Fibroblast of the aortic adventitia (primary cell): ENCODE measurements at places on chromosomes 3 and 15.

DNA sequence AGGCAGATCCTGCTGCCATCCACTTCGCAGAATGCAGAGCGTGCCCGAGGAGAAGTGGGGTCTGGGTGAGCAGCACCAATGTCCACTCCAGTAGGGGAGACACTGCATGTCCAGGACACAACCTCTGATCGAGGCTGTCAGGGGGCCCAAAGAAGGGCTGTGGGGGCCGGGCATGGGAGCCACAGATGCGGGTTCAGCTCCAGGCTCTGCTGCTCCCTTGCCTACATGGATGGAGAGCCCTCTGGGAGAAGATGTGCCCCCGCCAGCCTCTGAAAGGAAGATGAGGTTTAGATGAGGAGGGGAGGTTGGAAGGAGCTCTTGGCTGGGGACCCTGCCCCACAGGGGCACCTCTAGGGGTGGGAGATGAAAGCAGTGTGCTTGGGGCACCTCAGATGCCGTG lies 75.4 kb downstream of the KLF13 start:
- no peak for DNase-seq

- DNase-seq, result peak; percentile 4
Measured at GRCh38 chr15:88788816-88789215, 14.4 kb upstream of the ACAN start.

- peak; percentile 78 for DNase-seq
Measured at GRCh38 chr3:99532246-99532645, 106.1 kb upstream of the COL8A1 start.

- no peak for DNase-seq
Measured at GRCh38 chr15:100849855-100850218, 29.8 kb upstream of the ALDH1A3 start.

DNA sequence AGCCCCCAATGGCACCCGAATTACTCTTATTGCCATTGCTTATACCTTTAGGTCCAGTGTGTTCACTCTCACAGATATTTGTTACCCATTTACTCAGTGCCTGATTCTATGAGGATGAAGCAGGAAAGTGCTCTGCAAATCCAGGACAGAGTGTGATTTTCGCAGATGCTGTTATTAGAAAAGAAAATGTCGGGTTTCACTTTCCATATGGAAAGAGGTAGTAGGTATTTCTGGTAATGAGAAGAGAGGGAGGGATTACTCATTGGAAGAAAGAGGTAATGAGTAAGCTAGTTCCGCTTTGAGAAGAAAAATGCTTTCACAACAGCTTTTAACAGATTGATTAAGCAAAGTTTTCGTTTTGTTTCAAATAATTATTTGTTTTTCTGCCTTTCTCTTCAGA lies 336.3 kb upstream of the CFAP20DC start:
- no peak for DNase-seq

DNA sequence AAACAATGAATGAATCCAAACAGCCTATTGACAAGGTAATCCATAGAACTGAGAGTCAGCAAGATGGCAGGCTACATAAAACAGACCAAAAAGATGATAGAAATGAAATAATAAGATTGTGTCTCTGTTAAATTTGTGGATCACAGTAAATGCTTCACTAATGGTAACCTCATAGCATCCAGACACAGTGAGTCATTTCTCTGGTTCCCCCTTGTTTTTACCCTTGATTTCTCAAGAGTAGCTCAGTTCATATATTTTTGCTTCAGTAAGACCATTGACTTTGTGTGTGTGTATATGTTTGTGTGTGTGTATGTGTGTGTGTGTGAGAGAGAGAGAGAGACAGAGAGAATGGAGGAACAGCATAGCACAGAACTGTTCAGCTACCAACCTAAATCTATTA lies 546.9 kb downstream of the RBMS3 start:
- peak; percentile 12 for DNase-seq
